ENCODE measurements at places on chromosomes 11 and 22.

- no peak for DNase-seq
These were observed 3.1 kb upstream of the PIK3IP1 start for GRCh38 chr22:31295360-31295759.

- no peak for DNase-seq
These were observed 73.6 kb upstream of the TTLL12 start for GRCh38 chr22:43260331-43261231.

- no peak for DNase-seq
These were observed 22.1 kb downstream of the CD44 start for GRCh38 chr11:35160902-35161597.

DNA sequence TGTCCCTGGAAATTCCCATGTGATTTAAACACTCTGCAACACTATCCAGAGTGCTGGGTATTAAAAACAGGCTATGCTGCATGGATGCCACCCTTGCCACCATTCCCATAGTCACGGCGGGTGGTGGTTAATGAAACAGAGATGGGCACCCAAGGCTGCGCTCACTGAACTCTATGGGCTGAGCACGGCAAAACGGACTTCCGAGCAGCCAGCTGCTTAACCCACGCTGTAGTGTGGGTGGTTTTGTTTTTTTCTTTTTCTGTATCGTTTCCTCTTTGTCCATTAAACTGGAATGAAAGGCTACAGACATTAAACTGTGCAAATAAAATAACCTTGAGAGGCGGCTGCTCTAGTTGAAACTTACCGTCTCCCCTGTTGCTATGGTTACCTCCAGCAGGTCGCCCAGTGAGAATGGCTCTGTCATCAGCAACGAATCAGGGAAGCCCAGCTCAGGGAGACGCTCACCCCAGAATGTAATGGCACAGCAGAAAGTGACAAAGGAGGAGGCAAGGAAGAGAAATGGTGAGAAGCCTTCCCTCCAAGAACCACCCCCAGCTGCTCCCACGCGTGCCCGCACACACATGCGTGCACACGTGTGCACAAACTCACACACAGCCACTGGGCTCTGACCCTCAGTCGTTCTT is 102.1 kb downstream of the C11orf91 start:
- DNase-seq: peak; percentile 51

DNA sequence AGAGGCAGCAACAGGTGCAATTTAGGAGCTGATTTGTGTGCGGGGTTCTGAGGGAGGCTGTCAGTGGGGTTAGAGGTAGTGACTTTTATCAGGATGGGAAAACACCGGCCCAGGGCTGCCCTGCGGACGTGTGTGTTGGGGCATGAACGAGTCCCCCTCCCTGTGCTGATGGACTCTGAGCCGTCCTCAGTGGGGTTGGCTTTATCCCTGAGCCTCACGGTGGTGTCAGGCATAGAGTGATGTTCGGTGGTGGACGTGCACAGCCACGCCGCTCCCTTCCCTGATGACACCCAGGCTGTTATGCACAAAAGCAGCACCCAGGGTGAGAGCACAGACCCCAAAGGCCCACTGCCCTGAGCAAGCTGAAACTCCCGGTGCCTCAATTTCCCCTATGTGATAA is 809.1 kb downstream of the BRD1 start:
- no peak for DNase-seq

GRCh38 chr11:75812542-75813040 is 2.4 kb upstream of the UVRAG start:
- no peak for DNase-seq

DNA sequence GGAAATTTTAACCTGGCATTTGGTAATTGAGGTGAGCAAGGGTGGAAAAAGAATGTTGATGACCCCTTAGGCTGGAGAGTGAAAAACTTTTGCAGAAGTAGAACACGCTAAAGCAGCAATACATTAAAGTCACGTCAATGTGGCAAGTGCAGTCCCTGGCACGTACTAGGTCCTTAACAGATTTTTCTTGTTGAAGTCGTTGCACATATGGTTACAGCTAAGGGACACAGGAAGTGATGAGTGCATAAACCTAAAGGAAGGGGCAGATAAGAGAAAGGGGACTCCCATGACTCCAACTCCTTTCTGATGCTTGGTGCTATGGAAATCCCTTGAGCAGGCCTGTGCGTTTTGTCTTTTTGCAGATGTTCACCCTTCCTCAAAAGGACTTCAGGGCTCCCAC is 1.2 kb downstream of the ACCS start:
- no peak for DNase-seq

Measured in anterior cingulate cortex (tissue), 58 donors.